Stimulated activated CD8-positive, alpha-beta memory T cell treated with anti-CD3 and anti-CD28 coated beads, Interleukin-7, amount 100 ng/mL, for 48 hours (primary cell): ENCODE measurements at places on chromosomes 3 and 15.

GRCh38 chr3:54578417-54578816 is 349.4 kb downstream of the LRTM1 start:
- DNase-seq, result no peak

DNA sequence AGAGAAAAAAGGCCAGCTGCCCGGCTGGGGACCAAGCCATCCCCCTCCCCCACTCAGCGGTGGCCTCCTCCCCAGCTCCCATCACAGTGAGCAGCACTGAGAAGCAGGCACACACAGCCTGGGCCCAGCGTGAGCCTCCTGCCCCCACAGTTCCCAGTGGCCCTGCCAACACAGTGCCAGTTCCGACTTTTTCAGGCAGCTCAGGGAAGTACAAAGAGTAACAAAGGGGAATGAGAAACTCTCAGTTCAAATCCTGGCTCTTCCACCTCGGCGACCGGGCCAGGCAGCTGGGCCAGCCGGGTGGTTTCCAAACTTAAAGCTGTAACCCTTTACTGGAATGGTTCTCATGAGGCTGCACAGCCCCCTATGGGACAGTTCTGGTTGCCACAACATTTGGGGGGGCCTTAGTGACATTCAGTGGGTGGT is 18.5 kb downstream of the TNK2 start:
- DNase-seq, result no peak

- DNase-seq, result no peak
These were observed 38.5 kb downstream of the TMEM41A start for GRCh38 chr3:185460309-185460708.

DNA sequence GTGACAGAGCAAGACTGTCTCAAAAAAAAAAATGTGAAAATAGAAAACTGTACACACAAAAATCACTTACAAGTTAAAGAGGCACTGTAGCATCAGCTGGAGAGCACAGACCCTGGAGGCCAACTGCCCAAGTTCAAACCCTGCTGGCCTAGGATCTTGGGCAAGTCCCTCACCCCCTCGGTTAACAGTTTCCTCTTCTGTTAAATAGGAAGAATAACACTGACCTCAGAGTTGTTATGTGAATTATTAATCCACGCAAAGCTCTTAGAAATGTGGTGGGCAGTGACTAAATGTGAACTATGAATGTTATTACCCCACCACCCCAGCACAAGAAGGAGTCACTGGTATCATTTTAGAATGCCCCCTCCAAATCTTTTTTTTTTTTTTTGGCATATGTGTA is 11.2 kb downstream of the CIB1 start:
- no peak for DNase-seq

GRCh38 chr15:65355173-65355987 is 22.4 kb downstream of the IGDCC3 start:
- no peak for DNase-seq

DNA sequence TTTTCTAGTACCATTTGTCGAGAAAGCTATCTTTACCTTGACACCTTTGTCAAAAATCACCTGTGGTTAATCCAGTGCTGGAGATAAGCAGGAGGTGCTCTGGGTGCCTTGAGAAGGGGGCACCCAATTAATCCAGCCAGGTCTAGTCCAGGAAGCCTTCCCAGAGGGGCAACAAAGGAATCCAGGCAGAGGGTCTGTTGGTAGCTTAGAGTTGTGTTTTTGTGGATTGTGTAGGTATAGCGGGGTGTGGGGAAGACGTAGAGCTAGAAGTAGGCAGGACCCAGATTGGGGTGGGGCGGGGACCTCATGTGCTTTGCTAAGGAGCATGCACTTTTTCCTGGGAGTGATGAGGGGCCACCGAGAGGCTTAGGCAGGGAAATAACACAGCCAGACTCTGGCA is 6.0 kb upstream of the PIGZ start:
- DNase-seq, result no peak
